ENCODE measurements at places on chromosomes 16 and 17. TPM values are rescaled to one million over a fixed set of nuclear protein-coding genes. Genes with fewer than 3 reads are reported as not detected.

GRCh38 chr17:42704837-42705494, 22.6 kb downstream of the CNTNAP1 start:
- no peak for DNase-seq

DNA sequence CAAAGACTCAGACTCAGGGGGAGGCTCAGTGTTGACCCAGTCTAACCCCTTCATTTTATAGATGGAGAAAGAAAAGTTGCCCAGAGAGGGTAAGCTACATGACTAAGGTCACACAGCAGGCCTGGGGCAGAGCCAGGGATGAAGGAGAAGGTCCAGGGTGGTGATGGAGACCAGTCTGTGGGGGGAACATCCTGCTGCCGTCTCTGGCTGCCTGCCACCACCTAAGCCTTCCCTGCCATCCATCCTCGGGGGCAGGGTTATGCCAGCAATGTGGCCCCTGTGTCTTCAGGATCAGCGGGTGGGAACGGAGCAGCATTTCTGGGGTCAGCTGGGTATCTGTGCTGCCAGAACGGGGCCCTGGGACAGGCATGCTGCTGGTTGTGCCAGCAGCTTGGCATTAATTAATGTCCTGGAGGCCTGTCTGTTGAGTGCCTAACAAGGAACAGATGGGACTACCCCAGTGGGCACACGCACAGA, 5.5 kb downstream of the DOK4 start:
- no peak for DNase-seq

GRCh38 chr16:19859166-19859565, 25.5 kb downstream of the GPRC5B start:
- DNase-seq = no peak

DNA sequence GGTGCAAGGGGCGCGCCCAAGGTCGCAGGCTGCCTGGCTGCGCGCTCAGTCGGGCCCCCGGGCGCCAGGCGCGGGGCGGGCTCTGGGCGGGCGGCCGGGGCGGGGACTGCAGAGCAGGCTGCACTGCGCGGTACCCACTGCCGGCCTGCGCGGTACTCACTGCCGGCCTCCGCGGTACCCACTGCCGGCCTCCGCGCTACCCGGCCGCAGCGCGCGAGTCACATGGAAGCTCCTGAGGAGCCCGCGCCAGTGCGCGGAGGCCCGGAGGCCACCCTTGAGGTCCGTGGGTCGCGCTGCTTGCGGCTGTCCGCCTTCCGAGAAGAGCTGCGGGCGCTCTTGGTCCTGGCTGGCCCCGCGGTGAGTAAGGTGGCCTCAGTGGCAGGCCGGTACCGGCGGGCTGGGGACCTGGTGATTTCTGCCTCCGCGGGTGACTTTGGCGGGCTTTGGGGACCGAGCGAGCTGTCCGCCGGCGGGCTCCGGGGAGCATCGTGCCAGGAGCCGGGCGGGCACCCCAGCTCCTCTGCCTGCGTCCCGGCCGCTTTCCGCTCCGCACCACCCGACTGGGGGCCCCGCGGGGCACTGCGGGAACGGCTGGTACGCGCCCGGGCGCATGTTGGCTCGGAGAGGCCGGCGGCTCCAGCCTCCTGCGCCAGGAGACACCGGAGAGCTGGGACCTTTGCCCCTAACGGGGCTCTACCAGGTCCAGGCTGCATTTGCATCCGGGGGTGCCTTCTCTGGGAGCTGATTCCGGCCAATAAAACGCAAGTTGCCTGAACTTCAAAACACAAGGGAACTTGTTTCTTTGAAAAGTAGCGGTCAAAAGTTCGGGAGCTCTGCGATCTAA, at the start of gene SLC47A1:
SLC47A1 (plus strand) TSS at position 137 of the 844 bp plus-strand sequence; CDS start at position 223, 86 bp downstream.
- DNase-seq = no peak

The SLC25A10 gene
- 9.9 TPM for polyA plus RNA-seq

GRCh38 chr16:86018487-86018886, 119.5 kb downstream of the IRF8 start:
- peak; percentile 60 for DNase-seq

The ADAMTS18 gene
- polyA plus RNA-seq = 2.1 TPM

DNA sequence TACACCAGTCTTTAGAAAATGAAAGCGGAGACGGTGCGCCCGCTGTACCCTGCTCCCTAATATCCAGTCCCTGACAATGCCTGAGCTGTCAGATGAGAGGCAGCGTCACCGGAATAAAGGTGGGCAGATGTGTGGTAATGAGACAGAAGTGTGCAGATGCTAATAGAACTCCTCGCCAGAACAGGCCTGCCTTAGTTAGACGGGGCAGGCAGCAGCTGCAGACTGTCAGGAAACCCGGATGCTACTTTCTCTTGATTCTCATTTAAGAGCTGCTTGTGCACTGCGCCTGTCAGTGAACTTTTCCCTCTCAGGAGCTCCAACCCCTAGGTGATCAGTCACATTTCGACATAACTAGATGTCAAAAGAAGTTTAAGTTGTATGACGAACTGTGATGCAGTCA, 221.8 kb upstream of the IRX3 start:
- peak; percentile 40 for DNase-seq

GRCh38 chr17:38673707-38674013, 1.1 kb downstream of the EPOP start:
- DNase-seq = no peak

Measured in right lung (tissue), 10 donors.